Activated CD8-positive, alpha-beta memory T cell treated with anti-CD3 and anti-CD28 coated beads for 4 hours (primary cell): ENCODE measurements at places on chromosomes 5 and 9.

- no peak for DNase-seq
Observed at GRCh38 chr9:78973907-78974306, 597.9 kb upstream of the TLE4 start.

GRCh38 chr5:120942596-120943350, 478.7 kb downstream of the PRR16 start:
- no peak for DNase-seq

DNA sequence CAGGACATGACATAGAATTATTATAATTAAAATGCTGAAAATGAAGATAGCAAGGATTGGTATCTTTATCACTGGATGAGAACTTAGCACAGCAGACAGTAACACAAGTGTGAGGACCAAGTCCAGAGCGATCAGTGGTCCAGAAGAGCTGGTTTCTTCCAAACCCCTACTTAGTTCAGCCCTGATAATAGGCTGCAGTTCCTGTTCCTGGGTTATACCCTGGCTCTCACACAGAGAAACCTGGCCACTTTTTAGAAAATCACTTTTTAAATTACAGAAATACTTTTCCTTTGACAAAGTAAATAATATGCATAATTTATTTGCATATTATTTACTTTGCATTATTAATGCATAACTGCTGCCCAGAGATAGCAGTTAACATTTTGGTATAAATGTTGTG, 40.3 kb downstream of the CYSTM1 start:
- no peak for DNase-seq

- no peak for DNase-seq
Observed at GRCh38 chr9:109479822-109480221, 18.3 kb downstream of the PTPN3 start.

DNA sequence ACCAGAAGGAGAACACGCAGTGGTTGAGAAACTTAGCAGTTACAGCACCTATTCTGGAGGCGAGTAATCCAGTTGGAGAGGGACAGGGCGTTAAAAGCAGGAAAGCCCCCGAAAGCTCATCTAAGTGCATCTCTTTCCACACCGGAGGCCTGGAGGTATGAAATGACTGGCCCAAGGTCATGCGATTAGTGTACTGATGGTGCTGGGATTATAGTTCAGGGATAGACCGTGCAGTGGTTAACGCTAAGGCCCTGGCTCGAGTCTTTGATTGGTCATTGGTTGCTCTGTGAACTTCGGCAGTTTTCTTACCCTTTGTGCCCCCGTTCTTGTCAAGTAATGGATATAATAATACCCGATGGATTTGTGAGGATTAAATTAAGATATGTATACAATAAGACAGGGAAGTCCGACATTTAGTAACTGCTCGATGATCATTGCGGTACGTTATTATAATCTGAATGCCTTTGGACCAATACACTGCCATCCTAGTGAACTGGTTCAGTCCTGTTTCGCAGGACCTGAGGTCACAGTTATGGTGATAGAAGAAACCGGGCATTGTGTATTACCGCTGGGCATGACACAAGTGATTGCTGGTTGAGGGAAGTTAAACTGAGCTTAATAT, 960 bp downstream of the CANX start:
- DNase-seq = no peak

- DNase-seq = no peak
Observed at GRCh38 chr5:146410272-146410671, 36.9 kb upstream of the TCERG1 start.

GRCh38 chr5:143758750-143759149, 53.2 kb upstream of the HMHB1 start:
- no peak for DNase-seq

- no peak for DNase-seq
Observed at GRCh38 chr9:23492126-23493002, 333.7 kb downstream of the ELAVL2 start.

GRCh38 chr9:20364959-20365358, 257.3 kb downstream of the MLLT3 start:
- DNase-seq = no peak

GRCh38 chr9:4887556-4887955, 94.8 kb downstream of the RCL1 start:
- no peak for DNase-seq
